ENCODE measurements at places on chromosomes 6 and 20.

DNA sequence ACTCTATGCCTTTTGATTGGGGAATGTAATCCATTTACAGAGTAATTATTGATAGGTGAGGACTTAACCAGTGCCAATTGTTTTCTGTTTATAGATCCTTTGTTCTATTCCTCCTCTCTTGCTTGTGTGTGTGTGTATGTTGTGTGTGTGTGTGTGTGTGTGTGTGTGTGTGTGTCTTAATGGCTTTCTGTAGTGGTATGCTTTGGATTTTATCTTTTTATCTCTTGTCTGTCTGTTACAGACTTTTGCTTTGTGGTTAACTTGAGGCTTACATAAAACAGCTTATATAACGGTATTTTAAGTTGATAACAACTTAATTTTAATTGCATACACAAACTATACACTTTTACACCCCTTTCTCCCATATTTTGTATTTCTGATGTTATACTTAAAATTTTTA lies 54.7 kb downstream of the CDC5L start:
- DNase-seq: no peak

GRCh38 chr6:170184316-170184715 lies 106.6 kb downstream of the DLL1 start:
- no peak for DNase-seq

- DNase-seq: no peak
These were observed 6.7 kb upstream of the TMEM30A start for GRCh38 chr6:75291331-75291730.

GRCh38 chr6:16555550-16555949 lies 205.7 kb downstream of the ATXN1 start:
- no peak for DNase-seq

DNA sequence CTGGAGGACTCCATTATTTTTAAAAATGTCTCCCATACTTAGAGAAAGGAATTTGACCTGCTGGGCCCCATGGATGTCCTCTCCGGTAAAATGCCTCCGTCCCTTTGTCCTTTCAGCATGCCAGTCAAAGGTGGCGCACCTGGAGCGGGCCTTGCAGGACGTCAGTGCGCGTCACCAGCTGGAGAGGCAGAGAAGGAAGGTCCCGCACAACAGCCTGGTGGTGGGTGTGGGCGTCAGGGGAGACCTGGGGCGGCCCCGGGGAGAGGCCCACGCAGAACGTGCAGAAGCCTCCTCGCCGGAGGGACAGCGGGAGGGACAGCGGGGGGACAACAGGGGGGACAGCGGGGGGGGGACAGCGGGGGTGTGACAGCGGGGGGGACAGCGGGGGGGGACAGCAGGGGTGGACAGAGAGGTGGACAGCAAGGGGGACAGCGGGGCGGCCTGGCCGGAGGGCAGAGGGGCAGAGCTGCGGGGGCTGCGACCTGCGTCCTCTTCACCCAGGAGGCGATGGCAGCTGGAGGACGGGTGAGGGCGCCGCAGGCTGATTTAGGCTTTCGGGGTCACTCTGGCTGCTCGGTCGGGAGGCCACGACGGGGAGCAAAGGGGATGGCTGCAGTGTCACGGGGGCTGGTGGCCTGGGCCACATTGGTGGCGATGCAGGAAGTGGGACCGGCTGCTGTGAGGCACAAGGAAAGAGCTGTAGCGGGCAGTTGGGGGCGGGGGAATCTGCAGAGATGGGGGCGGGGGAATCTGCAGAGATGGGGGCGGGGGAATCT lies 859 bp upstream of the KIF25 start:
- no peak for DNase-seq

DNA sequence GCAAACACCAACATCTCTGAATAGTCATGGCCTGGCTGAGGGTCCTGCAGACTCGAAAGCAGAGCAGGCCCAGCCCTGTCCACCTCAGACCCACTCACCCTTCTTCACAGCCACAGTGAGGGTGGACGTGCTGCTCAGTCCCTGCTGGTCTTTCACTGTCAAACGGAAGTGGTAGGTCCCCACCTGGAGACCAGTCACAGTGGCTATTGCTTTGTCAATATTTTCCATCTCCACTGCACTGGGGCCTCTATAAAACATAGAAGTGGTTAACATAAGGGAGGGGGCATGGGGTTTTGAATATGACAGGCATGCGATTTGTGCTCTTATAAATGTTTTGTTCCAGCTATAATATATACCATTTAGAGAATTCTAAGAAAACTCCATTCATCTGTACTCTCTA lies 73.9 kb downstream of the ALDH5A1 start:
- no peak for DNase-seq

- DNase-seq: no peak
These were observed 2.7 kb downstream of the AGPAT1 start for GRCh38 chr6:32173051-32173727.

DNA sequence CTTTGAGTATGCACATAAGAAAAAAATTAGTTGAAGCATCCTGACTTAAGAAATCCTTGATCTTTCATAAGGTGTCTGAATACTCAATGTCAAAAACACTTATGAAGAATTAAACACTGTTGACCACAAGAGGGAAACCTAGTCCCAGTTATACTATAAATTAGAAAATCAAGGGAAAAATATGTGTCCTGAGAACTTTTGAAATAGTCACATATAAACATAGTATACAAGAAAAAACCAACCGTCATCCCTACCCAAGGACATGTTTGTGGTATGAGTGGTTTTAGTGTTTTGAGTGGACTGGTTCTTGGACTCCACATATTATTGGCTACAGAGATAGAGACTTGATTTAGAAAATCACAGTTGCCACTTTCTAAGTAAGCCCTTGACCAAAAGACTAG lies 7.6 kb upstream of the HLA-DRA start:
- DNase-seq: peak; percentile 39

GRCh38 chr20:226958-227357 lies at the start of gene DEFB129:
Gene DEFB129 (plus strand): TSS chr20:227258. CDS start chr20:227289, 31 bp downstream.
- DNase-seq: no peak

GRCh38 chr20:35611482-35611881 lies 4.1 kb upstream of the SPAG4 start:
- DNase-seq: no peak

- DNase-seq: no peak
These were observed 1332.6 kb downstream of the EPHA7 start for GRCh38 chr6:92086750-92087149.

DNA sequence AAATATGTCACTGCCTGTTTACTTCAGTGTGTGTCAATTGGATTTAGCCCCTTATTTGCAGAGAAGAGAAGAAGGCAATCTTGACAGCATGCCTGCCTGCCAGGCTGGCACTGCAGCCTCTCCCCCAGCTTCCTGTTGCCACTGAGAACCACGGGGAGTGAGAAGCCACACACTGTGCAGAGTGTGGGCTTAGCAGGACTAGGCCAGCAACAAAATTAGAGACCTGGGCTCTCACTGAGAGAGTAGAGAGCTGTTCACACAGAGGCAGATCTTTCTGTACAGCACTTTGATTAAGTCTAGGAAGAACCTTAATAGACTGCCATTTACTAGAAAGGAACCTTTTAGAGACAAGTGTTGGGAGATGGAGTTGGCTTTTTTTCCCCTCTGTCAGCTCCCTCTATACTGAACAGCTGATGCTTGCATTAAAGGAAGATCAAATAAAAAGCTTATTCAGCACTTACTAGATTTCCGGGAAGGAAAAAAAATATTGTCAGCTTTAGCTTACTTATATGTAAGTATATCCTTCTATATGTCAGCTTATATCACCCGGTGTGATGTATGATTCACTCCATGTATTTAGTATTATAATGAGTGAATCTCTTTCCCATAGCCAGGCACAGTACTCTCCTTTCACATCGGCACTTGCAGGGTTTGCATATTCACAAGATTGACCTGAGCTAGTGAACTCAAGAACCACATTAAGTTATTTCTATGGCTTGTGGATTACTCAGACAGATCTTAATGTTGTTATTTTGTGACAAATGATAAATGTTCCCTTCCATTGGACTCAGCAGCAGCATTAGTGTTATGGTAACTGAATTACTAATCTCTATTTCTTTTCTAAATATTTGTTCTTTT lies 851.0 kb upstream of the EPHA7 start:
- no peak for DNase-seq

DNA sequence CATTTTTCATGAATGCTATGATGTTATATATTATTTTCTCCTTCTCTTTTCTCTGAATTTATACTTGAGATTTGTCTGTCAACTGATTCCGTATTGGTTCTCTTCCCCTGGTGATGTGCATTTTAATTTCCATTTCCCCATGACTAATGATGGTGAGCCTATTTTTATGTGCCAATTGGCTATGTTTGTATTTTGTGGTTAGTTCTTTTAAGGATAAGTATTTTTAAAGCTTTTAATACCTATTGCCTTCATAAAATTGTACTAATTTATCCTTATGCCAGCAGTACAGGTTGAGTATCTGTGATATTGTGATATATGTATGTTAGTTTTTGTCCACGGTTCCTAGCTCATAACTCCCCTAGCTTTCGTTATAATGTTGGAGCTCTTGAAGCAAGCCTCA lies 2.8 kb downstream of the POLH start:
- DNase-seq: no peak

DNA sequence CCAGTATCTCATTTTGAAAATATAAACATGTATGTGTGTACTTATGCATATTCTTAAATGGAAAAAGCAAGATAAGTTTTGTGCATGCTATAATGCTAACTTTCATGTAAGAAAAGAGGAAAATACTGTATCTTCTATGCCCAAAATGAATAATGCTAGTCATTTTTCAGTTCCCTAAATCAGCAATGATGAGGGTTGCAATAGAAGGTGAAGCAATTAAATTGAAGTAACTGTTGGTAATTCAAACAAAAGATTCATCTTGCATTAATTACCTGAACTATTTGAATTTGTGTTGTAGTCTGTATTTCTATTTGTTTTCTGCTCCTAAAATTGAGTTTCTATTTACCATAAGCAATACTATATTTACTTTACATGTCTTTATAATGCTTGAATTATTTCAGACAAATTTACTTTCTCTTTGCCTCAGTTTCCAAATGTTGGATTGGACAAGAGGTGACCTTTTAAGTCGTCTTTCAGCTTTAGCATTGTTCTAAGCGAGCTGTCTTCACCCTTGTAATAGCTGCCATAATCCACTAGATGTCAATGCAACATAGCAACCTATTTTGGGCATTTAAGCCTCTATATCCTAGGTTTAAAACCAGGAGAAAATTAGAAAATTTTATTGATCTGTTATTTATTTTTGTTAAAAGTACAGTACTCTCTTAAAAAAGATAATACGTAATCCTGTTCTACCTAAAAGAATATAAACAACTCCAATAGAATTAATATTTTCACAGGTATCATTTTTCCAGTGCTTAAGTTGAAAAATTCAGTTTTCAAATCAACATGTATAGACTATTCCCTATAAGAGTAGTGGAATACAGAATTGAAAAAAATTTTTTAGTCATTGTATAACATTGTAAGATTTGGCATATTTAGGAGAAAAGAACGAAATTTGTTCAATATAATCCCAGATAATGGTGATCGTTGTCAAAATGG lies 52.3 kb upstream of the IFNGR1 start:
- peak; percentile 30 for DNase-seq

DNA sequence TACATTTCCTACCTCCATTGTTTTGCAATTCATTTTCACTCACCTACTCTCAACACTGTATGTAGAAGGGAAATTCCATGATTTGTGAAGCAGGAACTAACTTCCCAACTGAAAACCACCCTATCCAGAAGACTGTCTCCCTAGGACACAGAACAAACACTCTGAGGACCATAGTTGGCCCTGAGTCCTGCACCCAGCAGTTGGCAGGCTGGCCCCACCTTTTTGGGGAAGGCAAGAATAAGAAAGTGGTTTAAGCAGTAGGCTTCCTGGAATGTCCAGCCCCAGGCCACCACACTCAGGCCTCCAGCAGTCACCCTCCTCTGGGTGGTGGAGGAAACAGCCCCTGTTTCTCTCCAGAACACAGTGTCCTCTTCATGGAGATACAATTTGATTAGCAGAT lies 258.8 kb downstream of the ARHGAP18 start:
- no peak for DNase-seq

GRCh38 chr20:5172903-5173463 lies 46.2 kb downstream of the CDS2 start:
- no peak for DNase-seq

- no peak for DNase-seq
These were observed 139.5 kb upstream of the BTBD3 start for GRCh38 chr20:11778206-11778570.

DNA sequence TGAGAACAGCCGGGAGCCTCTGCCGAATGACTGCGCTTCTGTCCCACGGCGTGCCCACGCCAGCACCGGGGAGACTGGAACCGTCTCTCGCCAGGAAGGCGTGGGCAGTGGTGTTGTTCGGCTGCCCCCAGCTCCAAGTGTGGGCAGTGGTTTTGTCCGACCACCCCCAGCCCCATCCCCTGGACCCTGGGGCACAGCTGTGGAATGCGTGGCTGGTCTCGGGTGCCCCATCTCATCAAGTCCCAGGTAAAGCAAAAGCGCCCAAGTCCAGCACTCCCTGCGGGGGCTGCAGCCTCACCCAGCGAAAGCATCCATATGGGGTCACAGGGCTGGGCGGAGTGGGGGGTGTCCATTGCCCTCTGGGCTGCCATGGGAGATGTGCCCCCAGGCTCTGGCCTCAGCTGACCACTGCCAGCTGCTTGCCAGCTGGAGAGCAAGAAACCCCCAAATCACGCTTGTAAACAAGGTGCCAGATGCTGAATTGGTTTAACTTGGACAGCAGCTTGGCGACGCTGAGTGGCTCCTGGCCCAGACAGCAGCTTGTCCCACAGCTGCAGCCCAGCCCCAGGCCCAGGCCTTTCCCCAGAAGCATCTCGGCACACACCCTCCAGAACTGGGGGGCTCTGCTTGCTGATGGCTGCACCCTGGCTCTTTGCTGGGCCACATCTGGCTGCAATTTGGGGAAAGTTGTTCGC lies 4.5 kb downstream of the CABLES2 start:
- DNase-seq: peak; percentile 42

GRCh38 chr6:90534337-90535025 lies 52.4 kb downstream of the MAP3K7 start:
- DNase-seq: no peak

DNA sequence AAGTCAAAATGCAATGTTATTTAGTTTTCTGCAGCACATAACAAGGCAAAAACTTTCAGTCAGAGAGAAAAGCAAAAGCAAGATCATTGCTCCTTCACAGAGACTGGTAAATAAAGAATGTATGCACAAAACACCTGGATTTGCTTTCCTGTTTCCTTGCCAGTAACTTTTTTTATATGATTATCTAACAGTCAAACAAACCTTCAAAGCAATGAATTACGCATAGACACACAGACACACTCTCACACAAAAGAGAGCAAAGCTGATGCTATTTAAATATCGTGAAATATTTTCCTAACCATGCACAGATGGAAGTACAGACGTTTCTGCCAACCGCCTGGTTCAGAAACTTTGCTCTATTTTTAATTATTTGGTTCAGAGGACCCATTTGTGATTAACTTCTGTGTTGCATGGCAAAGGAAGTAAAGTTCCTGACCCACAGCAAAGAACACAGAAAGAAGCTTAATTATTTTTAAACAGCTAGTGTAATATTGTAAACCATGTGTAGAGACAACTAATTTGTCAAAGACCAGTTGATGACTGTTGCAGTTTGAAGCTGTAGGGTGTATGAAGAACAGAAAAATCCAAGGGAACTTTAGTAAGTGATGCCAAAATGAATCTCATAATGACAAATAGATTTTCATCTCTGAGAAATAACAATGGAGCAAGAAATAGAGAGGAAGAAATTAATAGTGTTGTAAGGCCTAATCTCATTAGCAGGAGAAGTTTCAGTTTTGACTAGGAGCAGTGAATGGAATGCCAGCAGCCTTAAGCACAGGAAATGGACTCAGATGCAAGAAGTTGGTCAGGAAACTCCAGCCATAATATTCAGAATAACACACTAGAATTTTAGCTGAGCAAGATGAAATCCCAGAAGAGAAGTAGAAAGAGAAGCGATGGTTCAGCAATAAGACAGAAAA lies 24.1 kb downstream of the ATXN1 start:
- DNase-seq: no peak

GRCh38 chr20:6160736-6161135 lies 37.9 kb upstream of the FERMT1 start:
- no peak for DNase-seq

Data from muscle of back (tissue), 13 donors.